ENCODE measurements at places on chromosomes 3 and 15.

DNA sequence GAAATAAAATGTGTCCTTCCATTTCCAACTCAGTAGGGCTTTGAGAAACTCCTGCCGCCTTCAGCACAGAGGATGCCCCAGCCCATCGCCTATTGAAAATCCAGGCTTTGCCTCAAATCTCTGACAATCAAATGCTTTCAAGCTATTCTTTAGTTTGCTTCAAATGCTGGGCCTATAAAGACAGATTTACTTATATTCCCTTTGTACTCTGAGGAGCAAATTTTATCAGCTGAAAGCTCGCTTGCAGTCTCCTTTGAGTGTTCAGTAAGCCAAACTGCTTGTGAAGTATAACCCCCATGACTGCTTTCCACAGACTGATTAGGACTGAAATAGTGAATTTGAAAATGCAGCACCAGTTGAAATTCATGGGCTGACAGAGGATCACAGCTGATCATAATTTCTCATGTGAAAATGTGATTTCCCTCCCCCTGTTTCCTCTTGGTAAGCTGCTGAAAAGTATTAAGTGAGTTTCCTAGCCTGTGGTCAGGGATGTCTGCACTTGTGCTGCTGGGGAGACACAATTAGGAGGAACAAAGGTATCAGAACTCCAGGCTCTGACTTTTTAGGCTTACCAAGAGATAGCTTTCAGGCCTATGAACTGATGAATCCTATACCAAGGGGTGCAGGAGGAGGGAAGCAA is 563.4 kb upstream of the TGFBR2 start:
- no peak for DNase-seq
- no peaks in the 10 kb centered on the region for H3K4me1 ChIP-seq
- no peak overlapping the region for H3K27ac ChIP-seq
- no peak overlapping the region for H3K4me3 ChIP-seq
- no peaks in the 10 kb centered on the region for H3K36me3 ChIP-seq

DNA sequence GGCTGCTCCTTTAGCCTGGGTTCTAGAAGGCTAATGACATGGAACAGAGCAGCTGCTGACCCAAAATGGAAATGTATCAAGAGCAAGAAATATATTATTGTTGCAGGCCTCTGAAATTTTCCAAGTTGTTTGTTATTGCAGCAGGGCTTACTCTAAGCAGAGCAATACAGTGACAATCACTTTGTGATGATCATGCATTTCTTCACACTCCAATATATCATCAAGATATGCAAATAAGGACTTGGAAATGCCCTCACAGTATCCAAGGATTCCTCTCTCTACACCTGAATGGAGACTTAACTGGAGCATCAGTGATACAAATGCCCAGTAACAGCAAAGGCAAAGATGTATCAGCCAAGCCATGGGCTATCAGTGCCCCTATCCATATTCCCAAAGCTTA is 89.6 kb downstream of the PDZRN3 start:
- H3K27me3 ChIP-seq, result peaks cover 2% of the 10 kb centered on the region
- no peak overlapping the region for H3K4me3 ChIP-seq
- no peak overlapping the region for H3K27ac ChIP-seq
- no peaks in the 10 kb centered on the region for H3K36me3 ChIP-seq

DNA sequence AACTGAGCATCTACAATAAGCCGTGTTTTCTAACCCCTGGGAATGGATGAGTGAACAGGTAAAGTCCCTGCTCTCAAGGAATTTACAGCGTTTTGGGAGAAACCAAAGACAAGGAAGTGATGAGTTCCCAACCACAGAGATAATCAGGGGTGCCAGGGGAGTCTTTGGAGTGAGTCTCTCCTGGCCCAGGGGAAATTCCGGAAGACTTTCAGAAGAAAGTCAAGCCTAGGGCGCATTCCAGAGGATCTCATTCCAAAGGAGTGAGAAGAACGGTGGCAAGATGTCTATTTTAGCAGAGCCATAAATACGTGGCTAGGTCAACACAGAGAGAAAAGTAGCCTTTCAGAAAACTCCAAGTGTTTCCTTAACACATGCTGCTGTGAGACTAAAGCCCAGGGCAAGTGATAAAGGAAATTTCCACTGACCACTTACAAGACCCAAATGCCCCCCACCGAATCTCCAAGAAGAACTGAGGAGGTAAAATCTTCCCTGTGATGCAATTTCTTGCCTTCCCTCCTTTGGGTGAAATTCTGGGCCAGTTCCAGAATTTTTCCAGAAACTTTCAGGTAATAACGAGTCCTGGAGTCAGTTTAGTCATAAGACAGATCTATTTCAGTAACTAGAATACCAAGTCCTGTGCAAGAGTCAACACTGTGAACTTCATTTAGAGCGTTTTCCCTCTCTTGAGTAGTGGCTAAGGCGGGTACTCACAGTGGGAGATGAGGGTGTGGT is 437.4 kb downstream of the NR2F2 start:
- no peak overlapping the region for H3K4me3 ChIP-seq
- no peaks in the 10 kb centered on the region for H3K4me1 ChIP-seq
- no peaks in the 10 kb centered on the region for H3K36me3 ChIP-seq
- H3K27me3 ChIP-seq, result peaks cover 5% of the 10 kb centered on the region

- no peak overlapping the region for H3K27ac ChIP-seq
- no peak for DNase-seq
- no peak overlapping the region for H3K4me3 ChIP-seq
- H3K27me3 ChIP-seq, result peaks cover 6% of the 10 kb centered on the region
- no peaks in the 10 kb centered on the region for H3K36me3 ChIP-seq
Observed at GRCh38 chr3:10353661-10354360, 32.9 kb upstream of the SEC13 start.

DNA sequence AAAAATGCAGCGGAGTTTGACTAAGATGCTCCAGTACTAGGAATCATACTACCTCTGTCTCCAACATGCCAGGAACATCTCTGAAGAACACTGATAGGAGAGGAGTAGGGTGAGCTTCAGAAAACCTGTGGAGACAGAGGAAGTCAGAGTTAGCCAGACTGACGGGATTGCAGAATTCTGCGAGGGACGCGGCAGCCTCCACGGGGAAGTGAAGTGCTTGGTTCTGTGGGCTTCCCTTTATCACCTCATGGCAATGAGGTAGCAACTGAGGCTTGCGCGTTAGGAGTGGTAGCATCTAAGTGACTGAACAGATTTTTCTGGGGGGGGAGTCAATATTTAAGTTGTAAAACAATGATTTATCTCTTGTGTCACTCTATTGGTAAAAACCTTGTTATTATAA is 226.3 kb downstream of the MCTP2 start:
- H3K36me3 ChIP-seq, result peaks cover 21% of the 10 kb centered on the region
- DNase-seq, result no peak
- peaks cover 2% of the 10 kb centered on the region for H3K27me3 ChIP-seq
- H3K4me3 ChIP-seq, result no peak overlapping the region
- H3K4me1 ChIP-seq, result peaks cover 20% of the 10 kb centered on the region

Data from immature natural killer cell (primary cell).